ENCODE measurements at places on chromosomes 3 and 15.

- no peak for ATAC-seq
Measured at GRCh38 chr15:90735923-90736322, 18.8 kb downstream of the BLM start.

GRCh38 chr15:66747886-66748707, 46.1 kb downstream of the SMAD6 start:
- peak; percentile 83 for ATAC-seq

GRCh38 chr3:122497425-122497824, 17.3 kb downstream of the KPNA1 start:
- ATAC-seq: peak; percentile 87

GRCh38 chr15:48447657-48448056, 116.4 kb downstream of the DUT start:
- peak; percentile 53 for ATAC-seq

- ATAC-seq: no peak
Measured at GRCh38 chr15:71565631-71566160, 244.7 kb upstream of the NR2E3 start.

GRCh38 chr3:66738625-66739365, 238.0 kb upstream of the LRIG1 start:
- ATAC-seq: no peak

DNA sequence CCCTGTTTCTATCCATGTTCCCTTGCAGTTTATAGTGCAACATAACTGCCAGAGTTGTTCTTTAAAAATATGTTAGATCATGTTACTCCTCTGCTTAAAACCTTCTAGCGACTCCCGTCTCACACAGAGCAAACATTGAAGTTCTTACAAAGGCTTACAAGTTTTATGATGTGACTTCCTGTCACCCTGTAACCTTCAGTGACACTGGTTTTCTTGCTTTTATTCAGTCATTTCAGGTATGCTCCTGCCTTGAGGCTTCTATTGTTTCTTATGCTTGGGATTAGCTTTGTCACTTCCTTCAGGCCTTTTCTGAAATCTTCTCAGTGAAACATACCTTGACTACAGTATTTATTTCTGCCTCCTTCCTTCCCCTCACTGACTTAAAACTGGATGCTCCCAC, 252.1 kb downstream of the DOCK3 start:
- no peak for ATAC-seq

Measured in SK-N-SH treated with all-trans-retinoic acid at 6 μM for 48 hours (cell line).